Heart right ventricle (tissue), 16 donors: ENCODE measurements at places on chromosomes 5 and 9.
A peak's percentile ranks its signal among the peaks of the same experiment; 100 is the strongest.

- peak; percentile 6 for DNase-seq
- no peak overlapping the region for H3K4me3 ChIP-seq
- no peak overlapping the region for H3K27ac ChIP-seq
- H3K4me1 ChIP-seq: no peaks in the 10 kb centered on the region
Measured at GRCh38 chr5:178291161-178291561, 58.6 kb upstream of the PHYKPL start.

GRCh38 chr5:139488260-139488659 is 5.7 kb upstream of the STING1 start:
- DNase-seq: peak; percentile 49
- H3K36me3 ChIP-seq: no peaks in the 10 kb centered on the region
- H3K27me3 ChIP-seq: no peaks in the 10 kb centered on the region
- peak overlapping the region; percentile 48 for H3K27ac ChIP-seq
- no peak overlapping the region for H3K4me3 ChIP-seq
- peaks cover 24% of the 10 kb centered on the region for H3K4me1 ChIP-seq

- H3K27me3 ChIP-seq: no peaks in the 10 kb centered on the region
- no peaks in the 10 kb centered on the region for H3K4me1 ChIP-seq
- no peak for DNase-seq
- H3K4me3 ChIP-seq: no peak overlapping the region
- H3K36me3 ChIP-seq: no peaks in the 10 kb centered on the region
Measured at GRCh38 chr5:79200573-79201183, 35.3 kb upstream of the JMY start.

DNA sequence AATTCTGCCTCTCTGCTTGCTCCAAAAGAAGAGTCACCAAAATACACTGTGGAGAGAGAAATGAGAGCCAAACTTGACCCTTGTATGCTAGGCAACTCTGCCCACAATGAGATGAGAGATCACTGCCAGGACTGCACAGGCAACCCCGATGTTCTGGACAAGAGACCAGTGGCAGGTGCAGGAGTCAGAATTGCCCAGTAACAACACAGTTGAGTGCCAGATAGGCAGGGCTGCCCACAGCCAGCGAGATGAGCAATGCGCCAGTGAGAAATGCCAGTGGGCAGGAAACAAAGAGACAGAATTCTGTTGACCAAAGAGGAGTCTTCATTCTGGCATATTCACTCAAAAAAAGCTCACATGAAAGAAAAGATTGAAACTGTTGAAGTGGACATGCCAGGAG is 570.7 kb downstream of the CAAP1 start:
- H3K27ac ChIP-seq: no peak overlapping the region
- H3K4me3 ChIP-seq: no peak overlapping the region
- H3K4me1 ChIP-seq: no peaks in the 10 kb centered on the region
- no peaks in the 10 kb centered on the region for H3K36me3 ChIP-seq
- no peaks in the 10 kb centered on the region for H3K27me3 ChIP-seq

- no peak for DNase-seq
- no peaks in the 10 kb centered on the region for H3K4me1 ChIP-seq
- no peak overlapping the region for H3K27ac ChIP-seq
- H3K27me3 ChIP-seq: peaks cover 3% of the 10 kb centered on the region
Measured at GRCh38 chr5:35826554-35826953, 30.1 kb upstream of the IL7R start.

DNA sequence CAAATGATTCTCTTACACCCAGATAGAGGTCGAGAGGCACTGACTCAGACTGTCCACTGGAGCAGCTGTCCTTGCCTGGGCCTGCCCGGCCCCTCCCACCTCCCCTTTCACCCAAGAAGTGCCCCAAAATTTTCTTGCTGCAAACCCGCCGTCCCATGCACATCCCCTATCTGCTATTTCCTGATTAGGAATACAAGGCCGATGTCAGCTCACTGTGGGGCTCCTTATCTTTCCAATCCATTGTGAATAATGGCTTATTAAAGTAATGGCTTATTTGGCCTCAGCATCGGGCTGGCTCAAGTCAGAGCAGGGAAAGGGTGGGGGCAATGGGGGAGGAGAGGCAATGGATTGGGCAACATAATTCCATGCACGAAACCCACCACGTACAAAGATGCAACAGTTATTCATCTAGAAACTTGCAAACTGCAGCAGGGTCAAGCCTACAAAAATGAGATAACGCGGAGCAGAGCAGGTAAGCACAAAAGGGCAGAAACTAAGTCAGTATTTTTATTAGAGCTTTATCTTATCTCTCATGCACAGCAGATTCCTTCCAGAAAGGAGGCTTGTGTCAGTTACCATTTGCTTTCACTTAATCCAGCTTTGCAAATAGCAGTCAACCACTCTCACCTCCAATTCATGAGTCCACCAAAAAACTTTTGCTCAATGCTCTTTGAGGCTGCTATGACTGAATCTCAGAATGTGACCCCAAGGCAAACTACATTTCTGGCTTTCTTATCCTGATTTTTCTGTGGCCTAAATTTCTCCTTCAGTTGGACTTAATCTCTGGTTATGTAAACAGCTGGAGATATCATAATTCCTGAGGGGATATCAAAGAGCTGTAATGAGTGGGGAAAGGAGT is 138.2 kb upstream of the OSMR start:
- H3K36me3 ChIP-seq: no peaks in the 10 kb centered on the region
- peak overlapping the region; percentile 13 for H3K27ac ChIP-seq
- H3K4me1 ChIP-seq: peaks cover 14% of the 10 kb centered on the region
- H3K4me3 ChIP-seq: no peak overlapping the region
- H3K27me3 ChIP-seq: no peaks in the 10 kb centered on the region

GRCh38 chr5:39523821-39524220 is 99.0 kb upstream of the DAB2 start:
- H3K4me3 ChIP-seq: no peak overlapping the region
- no peak for DNase-seq
- H3K4me1 ChIP-seq: peaks cover 8% of the 10 kb centered on the region
- no peaks in the 10 kb centered on the region for H3K27me3 ChIP-seq
- H3K36me3 ChIP-seq: no peaks in the 10 kb centered on the region

GRCh38 chr9:37056046-37056920 is 22.2 kb upstream of the PAX5 start:
- no peak overlapping the region for H3K27ac ChIP-seq
- no peaks in the 10 kb centered on the region for H3K4me1 ChIP-seq
- no peaks in the 10 kb centered on the region for H3K36me3 ChIP-seq
- peaks cover 89% of the 10 kb centered on the region for H3K27me3 ChIP-seq

GRCh38 chr5:90050103-90050502 is 359.5 kb downstream of the CETN3 start:
- H3K36me3 ChIP-seq: no peaks in the 10 kb centered on the region
- H3K4me3 ChIP-seq: no peak overlapping the region
- H3K4me1 ChIP-seq: no peaks in the 10 kb centered on the region
- no peak for DNase-seq
- H3K27me3 ChIP-seq: no peaks in the 10 kb centered on the region
- H3K27ac ChIP-seq: no peak overlapping the region

- DNase-seq: no peak
- no peak overlapping the region for H3K27ac ChIP-seq
- H3K36me3 ChIP-seq: no peaks in the 10 kb centered on the region
- H3K4me3 ChIP-seq: no peak overlapping the region
- H3K27me3 ChIP-seq: no peaks in the 10 kb centered on the region
Measured at GRCh38 chr5:121174351-121174750, 677.3 kb upstream of the FTMT start.

DNA sequence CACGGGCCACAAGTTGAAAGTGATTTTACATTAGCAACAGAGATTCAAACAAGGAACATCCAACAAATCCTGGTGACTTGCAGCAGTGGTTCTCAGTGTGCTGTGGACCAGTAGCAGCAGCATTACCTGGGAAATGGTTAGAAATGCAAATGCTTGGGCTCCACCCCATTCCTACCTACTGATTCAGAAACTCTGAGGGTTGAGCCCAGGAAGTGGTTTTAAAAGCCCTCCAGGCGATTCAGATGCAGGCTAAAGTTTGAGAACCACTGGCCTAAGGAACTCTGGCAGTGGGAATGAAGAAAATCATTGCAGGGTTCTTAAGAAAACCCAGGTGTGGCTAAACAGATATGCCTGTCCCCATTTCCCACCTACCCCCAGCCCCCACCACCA is 398.8 kb downstream of the ENC1 start:
- peaks cover 14% of the 10 kb centered on the region for H3K4me1 ChIP-seq
- no peak overlapping the region for H3K27ac ChIP-seq
- no peaks in the 10 kb centered on the region for H3K36me3 ChIP-seq
